ENCODE measurements at places on chromosomes 11 and 22.

GRCh38 chr11:64720640-64721358, 2.2 kb downstream of the NRXN2 start:
- no peak for DNase-seq

GRCh38 chr11:35412285-35412684, 7.1 kb downstream of the SLC1A2 start:
- DNase-seq = no peak

- no peak for DNase-seq
These were observed 23.7 kb downstream of the MED15 start for GRCh38 chr22:20531154-20531403.

DNA sequence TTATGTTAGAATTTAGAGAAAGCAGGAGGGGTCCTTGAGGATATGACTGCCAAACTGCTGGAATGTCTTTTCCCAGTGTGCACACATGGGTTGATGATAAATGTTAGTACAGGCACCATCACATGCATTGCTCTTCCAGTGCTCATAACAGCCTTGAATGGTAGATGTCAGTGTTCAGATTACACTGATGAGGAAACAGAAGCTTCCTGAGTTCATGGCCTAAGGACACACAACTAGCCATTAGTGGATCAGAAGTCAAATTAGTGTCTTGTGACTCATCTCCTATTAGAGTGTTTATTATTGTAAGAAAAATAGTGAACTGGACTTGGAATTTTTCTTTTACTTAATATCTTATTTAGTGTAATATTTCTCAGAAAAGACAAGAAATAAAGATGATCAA, 241.5 kb downstream of the DDX10 start:
- no peak for DNase-seq

DNA sequence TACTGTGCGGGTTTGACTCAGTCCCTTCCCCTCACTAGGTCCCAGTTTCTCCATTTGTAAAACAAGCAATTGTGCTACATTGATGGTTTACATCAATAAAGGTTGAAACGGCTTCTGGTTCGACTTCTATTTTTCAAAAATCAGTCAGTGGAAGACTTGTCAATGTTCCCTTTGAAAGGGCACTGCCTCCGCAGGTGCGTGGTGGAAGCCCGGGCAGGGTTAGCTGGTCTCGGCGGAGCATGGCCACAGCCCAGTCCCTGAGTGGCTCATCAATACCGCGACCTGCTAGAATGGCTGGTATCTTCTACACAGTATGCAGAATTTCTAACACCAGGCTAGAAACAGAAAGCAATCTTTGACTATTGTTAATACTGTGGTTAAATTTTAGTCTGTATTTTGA, 16.1 kb downstream of the MS4A10 start:
- DNase-seq = no peak

DNA sequence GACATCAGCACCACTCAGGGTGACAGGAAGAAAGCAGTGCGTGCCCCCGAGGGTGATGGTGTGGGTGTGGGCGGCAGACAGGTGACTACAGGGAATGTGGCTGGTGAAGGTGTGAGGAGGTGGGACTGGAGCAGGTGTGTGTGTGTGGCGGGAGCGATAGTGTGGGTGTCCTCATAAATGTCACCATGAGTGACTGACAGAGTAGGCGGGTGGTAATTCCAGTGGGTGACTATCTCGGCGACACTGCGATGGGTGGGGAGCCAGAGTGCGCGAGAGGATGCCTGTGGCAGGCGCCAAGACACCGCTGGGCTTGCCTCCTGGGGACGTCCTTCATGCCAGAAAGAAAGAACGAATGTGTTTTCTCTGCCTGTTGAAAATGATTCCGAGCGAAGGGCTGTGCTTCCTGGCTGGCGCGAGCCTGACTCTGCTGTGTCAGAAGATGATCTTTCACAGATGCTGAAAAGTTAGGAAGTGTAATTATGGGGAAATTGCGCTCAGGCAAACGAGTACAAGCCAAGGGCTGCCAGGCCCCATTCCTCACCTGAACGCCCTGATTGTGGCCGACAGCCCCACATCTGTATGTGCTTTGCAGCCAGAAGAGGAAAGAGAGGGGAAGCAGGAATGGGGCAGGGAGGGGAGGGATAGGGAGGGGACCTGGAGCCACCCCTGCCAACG, 98.8 kb upstream of the CD82 start:
- no peak for DNase-seq

- no peak for DNase-seq
These were observed 36.9 kb upstream of the TPBGL start for GRCh38 chr11:75203641-75204011.

DNA sequence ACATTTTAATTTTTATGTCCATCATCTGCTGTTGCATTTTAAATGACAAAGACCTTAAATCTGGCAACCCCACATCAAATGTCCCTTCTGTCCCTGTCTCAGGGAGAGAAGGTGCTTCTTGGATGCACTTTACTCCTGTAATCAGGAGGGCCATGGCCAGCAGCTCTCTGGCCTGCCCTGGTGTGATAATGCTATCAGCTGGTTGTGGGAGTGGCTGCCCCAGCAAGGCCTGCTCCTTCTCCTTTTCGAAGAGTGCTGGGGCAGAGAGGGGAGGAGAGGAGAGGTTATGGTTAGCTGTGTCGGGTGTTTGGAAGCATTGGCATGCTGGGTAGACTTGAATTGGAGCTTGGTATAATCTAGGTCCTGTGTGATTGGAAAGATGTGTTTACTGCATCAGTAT, 12.8 kb downstream of the TNRC6B start:
- no peak for DNase-seq

- DNase-seq = no peak
These were observed 614 bp downstream of the ANO3 start for GRCh38 chr11:26332572-26332915.

DNA sequence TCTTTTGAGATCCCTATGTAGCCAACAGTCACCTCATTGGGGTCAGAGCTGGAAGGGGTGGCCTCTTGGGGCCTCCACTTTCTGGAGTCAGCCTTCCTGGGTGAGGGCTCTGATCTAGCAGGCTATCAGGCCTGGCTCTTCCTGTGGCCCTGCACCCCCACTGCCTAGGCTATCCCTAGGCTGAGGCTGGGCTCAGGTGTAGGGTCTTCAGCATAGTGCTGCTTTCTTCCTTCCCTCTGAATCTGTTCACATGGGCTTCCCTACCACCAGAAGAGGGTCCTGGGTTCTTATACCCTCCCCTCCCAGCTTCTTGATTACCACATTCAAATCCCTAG, 456 bp upstream of the SPI1 start:
- DNase-seq = no peak

- DNase-seq = peak; percentile 71
These were observed 99.2 kb upstream of the FGF3 start for GRCh38 chr11:69918231-69918937.

GRCh38 chr11:132028380-132029240, 658.2 kb downstream of the NTM start:
- DNase-seq = no peak

DNA sequence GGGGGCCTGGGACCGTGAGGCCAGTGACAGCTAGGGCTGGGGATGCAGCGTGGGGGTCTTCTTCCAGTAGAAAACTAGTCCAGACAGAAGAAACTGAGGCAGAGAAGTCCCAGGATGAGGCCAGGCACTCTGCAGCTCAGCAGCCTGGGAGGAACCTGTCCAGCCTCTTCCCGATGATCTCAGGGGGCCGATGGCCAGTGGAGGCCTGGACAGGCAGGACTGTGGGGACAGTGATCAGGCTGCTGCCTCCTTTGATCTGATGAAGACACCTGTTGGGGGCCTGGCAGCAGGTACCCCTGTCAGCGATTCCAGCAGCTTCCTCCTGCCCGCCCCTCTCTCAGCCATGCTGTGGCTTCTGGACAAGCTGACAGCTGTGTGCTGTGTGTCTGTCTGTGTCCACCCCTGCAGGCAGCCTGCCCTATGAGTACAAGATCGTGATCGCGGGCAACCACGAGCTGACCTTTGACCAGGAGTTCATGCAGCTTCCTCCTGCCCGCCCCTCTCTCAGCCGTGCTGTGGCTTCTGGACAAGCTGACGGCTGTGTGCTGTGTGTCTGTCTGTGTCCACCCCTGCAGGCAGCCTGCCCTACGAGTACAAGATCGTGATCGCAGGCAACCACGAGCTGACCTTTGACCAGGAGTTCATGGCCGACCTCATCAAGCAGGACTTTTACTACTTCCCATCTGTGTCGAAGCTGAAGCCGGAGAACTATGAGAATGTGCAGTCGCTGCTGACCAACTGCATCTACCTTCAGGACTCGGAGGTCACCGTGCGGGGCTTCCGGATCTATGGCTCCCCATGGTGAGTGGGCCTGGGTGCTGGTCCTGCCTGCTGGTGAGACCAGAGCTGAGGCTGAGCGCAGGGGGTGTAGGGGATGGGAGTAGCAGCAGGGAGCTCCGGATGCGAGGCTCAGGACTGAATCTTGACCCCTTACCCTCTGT, 62.6 kb downstream of the MPPED1 start:
- no peak for DNase-seq
